ENCODE measurements at places on chromosomes 3 and 15.
A peak's percentile ranks its signal among the peaks of the same experiment; 100 is the strongest.

- no peak for DNase-seq
Observed at GRCh38 chr15:63414474-63415120, 33.0 kb upstream of the CA12 start.

- no peak for DNase-seq
Observed at GRCh38 chr3:173785004-173785403, 387.5 kb downstream of the NLGN1 start.

GRCh38 chr15:44414001-44414400 lies 13.4 kb upstream of the CTDSPL2 start:
- DNase-seq, result no peak

GRCh38 chr3:106212665-106213222 lies 343.9 kb upstream of the CBLB start:
- no peak for DNase-seq

- DNase-seq, result no peak
Observed at GRCh38 chr3:23303601-23304217, 100.6 kb downstream of the UBE2E2 start.

DNA sequence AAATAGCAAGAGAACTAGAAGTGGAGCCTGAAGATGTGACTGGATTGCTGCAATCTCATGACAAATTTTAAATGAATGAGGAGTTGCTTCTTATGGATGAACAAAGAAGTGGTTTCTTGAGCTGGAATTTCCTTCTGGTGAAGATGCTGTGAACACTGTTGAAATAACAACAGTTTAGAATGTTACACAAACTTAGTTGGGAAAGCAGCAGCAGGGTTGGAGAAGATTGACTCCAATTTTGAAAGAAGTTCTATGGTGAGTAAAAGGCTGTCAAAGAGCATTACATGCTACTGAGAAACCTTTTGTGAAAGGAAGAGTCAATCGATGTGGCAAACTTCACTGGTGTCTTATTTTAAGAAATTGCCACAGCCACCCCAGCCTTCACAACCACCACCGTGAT lies 220.9 kb upstream of the LRRFIP2 start:
- DNase-seq, result no peak

GRCh38 chr15:47652844-47653243 lies 64.5 kb upstream of the SEMA6D start:
- DNase-seq, result no peak

DNA sequence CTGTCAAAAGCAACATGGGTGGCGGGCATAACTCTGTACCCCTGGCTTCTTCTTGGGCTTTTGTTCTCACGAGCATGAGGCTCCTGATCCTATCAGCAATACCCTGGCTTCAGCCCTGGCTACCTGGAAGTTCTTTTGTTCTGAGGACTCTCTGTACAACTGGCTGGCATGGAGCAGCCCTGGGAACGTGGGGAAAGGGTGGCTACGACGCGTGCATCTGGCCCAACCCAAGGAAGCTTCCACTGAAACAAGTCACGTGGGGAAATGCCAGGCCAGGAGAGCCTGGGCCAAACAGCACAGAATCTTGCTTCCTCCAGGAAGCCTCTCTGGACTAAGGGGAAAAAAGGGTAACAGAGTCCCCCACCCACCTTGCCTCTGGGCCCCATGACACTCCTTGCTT lies 22.7 kb upstream of the ATP2B2 start:
- no peak for DNase-seq

DNA sequence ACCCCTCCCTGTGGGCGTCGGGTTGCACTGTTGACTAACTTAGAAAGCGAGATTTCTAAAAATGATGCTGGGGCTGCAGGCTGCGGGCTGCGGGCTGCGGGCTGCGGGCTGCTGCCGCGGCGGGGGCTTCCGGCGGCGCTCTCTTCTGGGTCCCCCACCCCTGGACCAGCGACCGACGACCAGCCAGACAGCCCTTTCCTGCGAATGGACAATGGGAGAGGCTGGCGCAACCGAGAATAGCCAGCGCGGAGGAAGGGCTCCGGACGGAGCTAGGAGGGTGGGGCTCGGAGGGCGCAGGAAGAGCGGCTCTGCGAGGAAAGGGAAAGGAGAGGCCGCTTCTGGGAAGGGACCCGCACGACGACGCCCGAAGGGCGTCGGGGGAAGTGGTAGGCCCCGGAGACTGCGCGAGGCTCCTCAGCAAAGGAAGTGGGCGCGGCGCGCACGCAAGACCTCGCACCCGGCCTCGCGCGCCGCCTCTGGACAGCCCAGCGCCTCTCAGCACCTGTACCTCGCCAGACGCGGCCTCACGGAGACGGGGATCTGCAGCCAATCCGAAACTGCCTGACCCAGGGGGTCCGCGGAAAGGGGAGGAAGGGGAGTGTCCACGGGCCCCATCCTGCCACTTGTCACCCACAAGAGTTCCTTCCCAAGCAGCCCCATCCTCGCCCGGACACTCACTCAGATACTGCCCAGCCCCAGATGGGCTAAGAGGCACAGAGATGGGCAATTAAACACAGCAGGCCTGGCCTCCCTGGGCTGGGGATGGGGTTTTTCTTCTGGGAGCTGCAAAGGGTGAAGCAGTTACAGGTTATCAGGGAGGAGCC lies 70.7 kb downstream of the SLC12A8 start:
- DNase-seq, result no peak

DNA sequence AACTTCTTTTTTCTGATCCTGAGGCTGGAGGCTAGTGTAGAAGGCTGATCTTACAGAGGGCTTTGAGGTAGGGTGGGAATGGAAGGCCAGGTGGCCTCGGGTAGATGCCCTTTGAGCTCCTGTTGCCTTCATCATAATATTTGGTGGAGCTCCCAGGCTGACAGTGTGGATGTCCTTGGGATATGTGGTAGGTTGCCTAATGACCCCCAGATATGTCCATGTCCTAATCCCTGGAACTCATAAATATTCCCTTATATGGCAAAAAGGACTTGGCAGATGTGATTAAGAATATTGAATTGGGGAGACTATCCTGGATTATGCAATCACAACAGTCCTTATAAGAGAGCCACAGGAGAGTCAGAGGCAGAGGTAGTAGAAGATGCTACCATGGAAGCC lies 5.5 kb downstream of the ADAMTSL3 start:
- no peak for DNase-seq

GRCh38 chr3:42176242-42177034 lies 85.3 kb downstream of the TRAK1 start:
- DNase-seq, result no peak

DNA sequence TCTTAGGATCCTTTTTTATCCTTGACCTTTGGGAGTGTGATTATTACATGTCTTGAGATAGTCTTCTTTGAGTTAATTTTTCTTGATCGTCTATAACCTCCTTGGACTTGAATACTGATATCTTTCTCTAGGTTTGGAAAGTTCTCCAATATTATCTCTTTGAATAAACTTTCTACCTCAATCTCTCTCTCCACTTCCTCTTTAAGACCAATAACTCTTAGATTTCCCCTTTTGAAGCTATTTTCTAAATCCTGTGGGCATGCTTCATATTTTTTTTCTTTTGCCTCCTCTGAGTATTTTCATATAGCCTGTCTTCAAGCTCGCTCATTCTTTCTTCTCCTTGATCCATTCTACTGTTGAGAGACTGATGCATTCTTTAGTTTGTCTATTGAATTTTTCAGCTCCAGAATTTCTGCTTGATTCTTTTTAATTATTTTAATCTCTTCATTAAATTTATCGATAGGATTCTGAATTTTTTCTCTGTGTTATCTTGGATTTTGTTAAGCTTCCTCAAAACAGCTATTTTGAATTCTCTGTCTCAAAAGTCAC lies 12.1 kb downstream of the USF3 start:
- DNase-seq, result no peak

DNA sequence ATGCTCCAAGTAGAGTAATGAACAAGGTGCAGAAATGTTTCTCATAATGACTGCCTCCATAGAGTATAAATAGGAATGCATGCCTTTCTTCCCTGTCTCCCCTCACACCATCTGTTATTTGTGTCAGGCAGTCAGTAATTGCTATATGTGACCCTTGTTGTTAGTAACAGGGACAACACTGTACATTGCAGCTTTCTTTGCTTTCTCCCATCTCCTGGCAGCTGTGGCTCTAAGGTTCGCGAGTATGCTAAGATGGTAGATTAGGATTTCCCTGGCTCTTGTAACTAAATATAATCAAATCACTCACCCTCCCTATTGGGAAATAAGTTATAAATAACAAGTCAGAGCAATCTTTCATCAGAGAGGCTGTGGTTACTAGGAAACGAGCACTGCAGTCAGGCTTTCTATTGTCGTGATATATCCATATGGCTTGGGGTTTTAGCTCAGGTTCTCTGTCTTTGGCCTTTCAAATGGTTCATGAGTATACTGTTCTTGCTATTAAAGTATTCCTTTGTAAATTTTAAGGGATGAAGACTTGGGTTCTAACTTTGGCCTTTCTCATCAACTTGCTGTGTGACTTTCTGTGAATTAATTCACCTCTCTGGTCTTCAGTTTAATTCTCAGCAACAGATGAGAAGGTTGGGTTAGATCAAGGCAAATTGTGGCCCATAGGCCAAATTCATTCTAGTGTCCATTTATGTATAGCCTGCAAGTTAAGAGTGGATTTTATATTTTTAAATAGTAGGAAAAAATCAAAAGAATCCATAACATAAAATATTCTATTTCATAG lies 8.1 kb upstream of the MINDY4B start:
- no peak for DNase-seq

DNA sequence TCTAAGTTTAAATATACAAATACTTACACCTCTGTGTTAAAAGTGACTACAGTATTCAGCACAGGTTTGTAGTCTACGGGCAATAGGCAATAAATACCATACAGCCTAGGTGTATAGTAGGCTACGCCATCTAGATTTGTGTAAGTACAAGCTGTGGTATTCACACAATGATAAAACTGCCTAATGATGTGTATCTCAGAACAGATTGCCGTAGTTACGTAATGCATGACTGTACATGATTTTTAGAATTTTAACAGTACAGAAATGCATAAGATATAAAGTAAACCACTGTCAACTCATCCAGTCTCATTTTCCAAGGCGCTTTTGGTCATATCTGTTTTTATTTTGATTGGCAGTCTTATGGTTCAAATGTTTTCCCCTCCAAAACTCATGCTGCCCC lies 365.7 kb downstream of the CTNNB1 start:
- no peak for DNase-seq

- no peak for DNase-seq
Observed at GRCh38 chr3:127690106-127690505, 17.4 kb downstream of the ABTB1 start.

DNA sequence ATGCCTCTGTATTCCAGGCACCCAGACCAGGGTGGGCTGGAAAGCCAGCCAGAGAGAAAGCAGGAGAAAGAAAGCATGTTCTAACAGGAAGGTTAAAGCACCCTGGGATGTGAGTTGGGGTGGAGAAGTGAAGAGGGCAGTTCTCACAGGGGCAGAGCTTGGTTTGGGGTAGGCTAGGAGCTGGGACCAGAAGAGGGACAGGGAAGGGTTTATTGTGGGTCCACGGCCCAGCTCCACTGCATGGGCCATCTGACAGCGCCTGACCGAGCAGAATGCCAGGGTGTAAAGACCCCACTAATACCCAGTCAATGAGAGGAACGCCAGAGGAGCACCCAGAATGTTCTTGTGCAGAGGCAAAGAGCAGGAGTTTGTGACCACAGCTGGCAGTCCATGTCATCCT lies 27.1 kb upstream of the MAGEF1 start:
- DNase-seq, result no peak

GRCh38 chr15:45670091-45670490 lies 35.3 kb downstream of the SQOR start:
- DNase-seq, result no peak

DNA sequence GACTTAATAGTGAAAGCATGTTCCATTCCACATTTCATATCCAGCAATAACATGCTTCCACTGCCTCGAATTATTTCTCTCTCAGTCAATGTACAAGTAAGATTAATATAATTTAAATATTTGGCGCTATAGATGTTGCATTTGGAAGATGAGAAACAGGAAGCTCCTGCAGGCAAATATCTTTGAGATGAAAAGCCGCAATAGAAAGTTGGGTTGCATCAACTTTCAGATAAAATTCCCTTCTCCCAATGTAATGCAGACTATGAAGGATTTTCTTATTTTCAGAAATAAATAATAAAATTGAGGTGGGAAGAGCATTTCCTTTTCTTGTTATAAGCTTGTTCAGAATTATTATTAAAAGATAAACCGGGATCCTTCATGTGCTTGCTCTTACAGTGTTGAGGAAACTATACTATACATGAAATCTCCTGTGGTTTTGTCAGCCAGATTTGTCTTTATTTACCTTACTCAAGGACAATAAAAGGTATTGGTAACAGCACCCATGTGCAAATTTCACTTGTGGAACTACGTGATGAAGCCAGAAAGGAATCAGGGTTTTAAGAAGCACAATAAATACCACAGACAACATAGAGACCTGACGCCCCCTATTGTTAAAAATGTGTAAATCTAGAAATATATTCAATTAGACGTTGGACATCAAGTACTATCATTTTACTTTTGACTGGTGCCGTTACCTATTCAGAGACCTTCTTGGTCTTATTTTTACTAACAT lies 307.0 kb downstream of the ARPP21 start:
- no peak for DNase-seq

- DNase-seq, result no peak
Observed at GRCh38 chr3:172087602-172088580, 48.5 kb downstream of the FNDC3B start.

GRCh38 chr3:103371411-103371810 lies 936.6 kb downstream of the ZPLD1 start:
- DNase-seq, result no peak

GRCh38 chr15:27486683-27487647 lies 516.0 kb downstream of the GABRG3 start:
- DNase-seq, result no peak

DNA sequence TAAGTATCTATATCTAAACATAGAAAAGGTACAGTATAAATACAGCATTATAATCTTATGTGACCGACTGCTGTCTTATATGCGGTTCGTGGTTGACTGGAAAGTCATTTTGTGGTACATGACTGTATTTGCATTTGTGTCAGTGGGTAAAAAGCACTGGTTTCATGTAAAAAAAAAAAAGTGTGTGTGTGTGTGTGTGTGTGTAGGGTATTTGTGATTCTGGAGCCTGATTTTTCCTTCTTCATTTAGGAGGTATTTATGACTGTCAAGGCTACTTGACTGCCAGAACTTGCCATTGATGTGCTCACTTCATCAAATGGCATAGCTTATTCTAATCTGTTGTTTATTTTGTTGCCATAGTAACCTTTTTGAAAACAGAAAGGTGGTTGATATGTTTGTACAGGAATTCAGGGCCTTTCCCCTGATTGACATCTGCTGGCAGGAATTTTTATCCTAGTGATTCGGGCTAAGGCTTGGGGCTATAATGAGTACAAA lies 63.2 kb downstream of the AKAP13 start:
- no peak for DNase-seq

- DNase-seq, result peak; percentile 47
Observed at GRCh38 chr3:151282921-151283320, 4.6 kb upstream of the P2RY14 start.

- DNase-seq, result no peak
Observed at GRCh38 chr3:183870563-183870962, 14.1 kb downstream of the PARL start.

- no peak for DNase-seq
Observed at GRCh38 chr3:24227635-24228034, 267.0 kb downstream of the THRB start.

All from K562 (cell line).